ENCODE measurements at places on chromosomes 7 and 10.

DNA sequence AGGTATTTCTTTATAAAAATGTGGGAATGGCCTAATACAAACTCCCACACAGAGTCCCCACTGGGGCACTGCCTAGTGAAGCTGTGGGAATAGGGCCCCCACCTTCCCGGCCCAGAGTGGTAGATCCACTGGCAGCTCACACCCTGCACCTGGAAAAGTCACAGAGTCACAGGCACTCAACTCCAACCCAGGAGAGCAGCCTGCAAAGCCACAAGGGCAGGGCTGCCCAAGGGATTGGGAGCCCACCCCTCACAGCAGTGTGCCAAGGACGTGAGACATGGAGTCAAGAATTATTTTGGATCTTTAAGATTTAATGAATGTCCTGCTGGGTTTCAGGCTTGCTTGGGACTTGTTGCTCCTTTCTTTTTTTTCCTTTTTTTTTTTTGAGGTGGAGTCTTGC is 5.3 kb upstream of the DNAJC12 start:
- DNase-seq: no peak

- no peak for DNase-seq
These were observed 2.1 kb downstream of the CYP2W1 start for GRCh38 chr7:985127-985416.

GRCh38 chr10:88234297-88234696 is 348.8 kb downstream of the RNLS start:
- DNase-seq: peak; percentile 29

DNA sequence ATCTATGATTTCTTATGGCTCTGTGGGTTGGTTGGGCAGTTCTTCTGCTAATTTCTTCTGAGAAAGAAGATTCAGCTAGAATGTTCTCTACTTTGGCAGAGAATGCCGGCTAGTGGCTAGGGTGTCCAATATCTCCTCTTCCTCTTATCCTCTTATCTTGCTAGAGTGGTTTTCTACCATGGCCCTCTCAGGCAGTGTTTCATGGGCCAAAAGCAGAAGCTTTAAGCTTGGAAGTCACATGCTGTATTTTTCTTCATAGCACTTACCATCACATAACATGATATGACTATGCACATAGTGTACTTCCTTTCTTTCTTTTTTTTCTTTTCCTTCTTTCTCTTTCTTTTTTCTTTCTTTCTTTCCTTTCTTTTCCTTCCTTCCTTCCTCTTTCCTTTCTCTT is 140.0 kb downstream of the ITGB8 start:
- no peak for DNase-seq

DNA sequence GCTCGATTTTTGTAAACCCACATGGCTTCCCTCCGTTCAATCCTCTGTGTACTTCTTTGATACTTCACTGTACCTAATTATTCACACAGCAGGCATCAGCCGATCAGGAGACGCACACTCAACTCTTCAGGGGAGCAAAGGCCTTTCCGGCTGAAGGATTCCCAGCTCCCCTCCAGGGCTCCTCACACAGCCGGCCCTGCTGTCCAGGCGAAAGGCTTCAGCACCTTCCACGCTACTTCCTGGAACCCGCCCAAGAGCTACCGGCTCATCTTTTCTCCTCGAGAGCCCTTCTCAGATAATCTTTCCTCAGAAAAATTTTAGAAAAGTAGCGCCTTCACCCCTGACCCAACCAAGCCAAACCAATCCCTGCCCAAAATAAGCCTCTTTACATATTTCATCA is 270.4 kb downstream of the ZMYND11 start:
- no peak for DNase-seq

DNA sequence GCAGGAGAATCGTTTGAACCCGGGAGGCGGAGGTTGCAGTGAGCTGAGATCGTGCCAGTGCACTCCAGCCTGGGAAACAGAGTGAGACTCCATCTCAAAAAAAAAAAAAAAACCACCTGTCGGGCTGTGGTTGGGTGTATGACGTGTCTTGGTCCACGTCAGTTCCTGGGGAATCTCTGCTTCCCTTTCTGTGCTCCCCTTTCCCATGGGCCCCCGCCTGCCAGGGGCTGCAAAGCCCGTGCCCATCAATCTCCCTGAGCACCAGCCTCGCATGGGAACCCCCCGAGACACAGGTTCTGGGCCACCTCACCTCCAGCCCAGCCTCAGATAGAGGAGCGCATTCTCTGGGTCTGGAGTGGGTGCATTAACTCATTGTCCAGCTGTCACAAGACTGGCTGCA is 2.3 kb upstream of the SH2B2 start:
- no peak for DNase-seq

- no peak for DNase-seq
These were observed 3.9 kb upstream of the SPAG6 start for GRCh38 chr10:22341190-22341925.

GRCh38 chr10:127275272-127275671 is 78.9 kb upstream of the INSYN2A start:
- DNase-seq: no peak

GRCh38 chr7:95509199-95509598 is 23.5 kb downstream of the ASB4 start:
- DNase-seq: no peak

DNA sequence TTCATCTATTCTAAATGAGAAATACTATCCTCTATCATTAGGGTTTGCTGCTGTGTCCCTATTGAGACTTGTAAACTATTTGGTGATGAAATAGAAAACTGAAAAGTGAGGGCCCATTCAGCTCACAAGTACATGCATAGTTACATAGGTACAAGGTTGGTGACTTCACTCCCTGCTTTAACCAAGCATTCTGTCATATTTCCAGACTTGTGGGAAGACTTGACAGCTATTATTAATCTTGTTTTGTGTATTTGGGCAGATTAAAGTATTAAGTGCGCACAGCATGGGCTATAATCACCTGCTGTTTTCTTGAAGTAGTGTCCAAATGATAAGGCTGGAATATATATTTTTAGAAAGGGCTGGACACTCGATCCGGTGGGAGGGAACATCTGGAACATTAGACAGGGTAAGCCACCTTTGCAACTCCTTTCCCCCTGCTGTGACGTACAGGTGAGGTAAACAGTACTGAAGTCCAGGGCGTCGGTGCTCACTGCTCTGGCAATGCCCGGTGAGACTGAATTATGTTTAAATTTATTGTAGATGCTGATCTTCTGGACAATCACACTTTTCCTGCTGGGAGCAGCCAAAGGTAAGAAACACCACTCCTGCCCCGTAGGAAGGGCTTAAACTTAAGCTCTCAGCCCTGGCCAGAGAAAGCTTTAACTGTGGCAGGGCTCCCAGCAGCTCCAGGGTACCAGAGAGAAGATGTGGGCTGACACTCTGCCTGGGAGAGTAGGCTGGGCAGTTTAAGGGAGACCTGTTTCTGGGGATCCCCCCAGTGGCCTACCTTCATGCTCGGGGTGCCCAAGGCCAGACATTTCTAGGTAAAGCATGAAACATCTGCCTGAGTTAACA is at the start of gene PNLIPRP1:
Gene PNLIPRP1, plus strand, starts transcription at position 370 of the 855 bp plus-strand sequence. Its CDS starts 171 bp downstream, at position 541.
- no peak for DNase-seq

DNA sequence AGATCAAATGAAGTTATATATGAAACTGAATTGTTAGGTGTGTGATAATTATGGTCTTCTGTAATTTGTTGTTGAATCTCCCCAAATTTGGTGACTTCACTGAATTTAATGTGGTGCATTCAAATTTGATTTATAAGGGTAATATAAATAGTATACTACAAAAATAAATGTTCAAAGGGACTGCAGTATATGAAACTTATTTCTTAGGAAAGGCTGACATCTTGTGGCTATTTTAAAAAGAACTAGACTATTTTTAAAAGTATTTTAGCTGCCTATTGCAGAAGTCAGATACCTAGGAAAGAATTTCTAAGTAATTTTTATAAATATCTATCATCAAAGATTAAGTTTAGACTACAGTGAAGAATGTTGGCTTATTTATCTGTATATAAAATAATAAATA is 36.6 kb downstream of the ATRNL1 start:
- no peak for DNase-seq

DNA sequence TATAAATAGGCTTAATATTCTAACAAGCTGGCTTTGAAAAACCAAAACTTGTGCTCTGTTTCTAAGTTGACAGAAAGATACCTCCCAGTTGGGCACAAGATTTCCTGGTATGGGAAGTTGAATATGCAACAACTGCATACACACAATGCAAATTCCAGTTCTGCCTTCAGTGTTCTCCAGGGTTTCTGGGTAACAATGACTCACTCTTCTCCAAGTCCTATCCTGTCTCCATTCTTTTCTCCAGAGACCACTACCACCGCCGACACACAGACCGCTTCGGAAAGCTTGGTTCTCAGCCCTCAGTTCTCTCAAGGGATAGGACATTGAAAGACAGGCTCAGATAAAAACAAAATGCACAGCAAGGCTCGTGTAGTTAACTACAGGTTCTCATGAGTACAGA is 12.2 kb downstream of the PDE1C start:
- no peak for DNase-seq

- DNase-seq: no peak
These were observed 24.5 kb downstream of the CUL1 start for GRCh38 chr7:148723166-148723559.

DNA sequence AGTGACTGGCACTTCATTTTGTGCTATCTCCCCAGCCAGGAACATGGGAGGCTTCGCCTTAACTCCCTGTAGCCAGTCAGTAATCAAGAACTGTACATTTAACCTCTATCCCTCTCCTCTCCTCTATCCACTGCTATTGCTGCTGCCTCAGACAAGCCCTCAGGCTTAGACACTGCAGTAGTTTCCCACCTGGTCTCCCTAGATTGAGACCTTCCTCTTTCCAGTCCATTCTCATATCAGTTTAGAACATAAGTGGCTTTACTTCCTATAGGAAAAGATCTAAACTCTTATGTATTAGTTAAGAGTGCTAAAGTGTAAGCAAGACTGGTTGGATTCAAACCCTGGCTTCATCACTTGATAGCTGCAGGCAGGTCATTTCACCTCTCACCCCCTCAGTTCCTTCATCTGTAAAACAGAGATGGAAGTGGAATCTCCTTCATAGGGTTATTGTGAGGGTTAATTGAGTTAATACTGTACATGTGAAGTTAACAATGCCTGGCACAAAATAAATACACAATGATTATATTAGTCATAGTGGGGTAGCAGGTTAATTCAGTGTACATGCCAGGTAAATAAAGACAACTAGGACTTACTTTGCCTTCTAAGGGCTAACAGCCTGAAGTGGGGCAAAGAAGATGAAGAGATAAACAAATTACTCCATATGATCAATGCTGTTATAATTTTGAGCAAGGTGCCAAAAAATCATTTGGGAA is 76.1 kb downstream of the ZNF277 start:
- DNase-seq: peak; percentile 19

DNA sequence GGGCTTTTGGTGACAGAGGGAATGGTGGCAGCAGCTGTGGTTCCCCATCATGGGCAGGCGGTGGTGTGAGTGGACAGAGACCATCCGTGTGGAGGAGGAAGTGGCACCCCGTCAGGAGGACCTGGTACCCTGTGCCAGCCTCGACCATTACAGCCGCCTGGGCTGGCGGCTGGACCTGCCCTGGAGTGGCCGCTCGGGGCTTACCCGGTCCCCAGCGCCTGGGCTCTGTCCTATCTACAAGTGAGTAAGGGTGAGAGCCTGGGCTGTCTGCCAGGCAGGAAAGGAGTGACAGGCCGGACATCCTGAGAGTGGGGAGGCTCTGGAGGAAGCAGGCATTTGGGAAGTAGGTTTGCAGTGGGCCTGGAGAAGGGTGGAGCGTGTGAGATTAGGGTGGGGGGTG is 2.9 kb upstream of the ZNF467 start:
- DNase-seq: no peak

GRCh38 chr10:108904163-108904838 is 1019.0 kb downstream of the XPNPEP1 start:
- no peak for DNase-seq

DNA sequence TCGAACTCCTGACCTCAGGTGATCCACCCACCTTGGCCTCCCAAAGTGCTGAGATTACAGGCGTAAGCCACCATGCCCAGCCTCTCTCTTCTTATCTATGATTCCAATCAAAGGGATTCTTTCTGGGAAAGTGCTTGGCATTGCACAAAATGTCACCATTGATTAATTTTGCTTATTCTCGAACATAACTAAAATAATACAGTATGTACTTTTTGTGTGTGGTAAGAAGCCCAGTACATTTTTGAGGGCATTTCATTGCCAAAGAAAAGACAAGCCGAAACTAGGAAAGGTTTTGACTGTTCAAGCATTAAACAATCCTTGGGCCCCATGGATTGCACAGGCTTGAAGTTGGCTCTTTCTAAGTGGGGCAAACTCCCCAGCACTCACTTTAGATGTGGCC is 18.3 kb upstream of the CACUL1 start:
- DNase-seq: no peak

GRCh38 chr7:71191771-71192170 is 59.8 kb downstream of the GALNT17 start:
- DNase-seq: no peak

DNA sequence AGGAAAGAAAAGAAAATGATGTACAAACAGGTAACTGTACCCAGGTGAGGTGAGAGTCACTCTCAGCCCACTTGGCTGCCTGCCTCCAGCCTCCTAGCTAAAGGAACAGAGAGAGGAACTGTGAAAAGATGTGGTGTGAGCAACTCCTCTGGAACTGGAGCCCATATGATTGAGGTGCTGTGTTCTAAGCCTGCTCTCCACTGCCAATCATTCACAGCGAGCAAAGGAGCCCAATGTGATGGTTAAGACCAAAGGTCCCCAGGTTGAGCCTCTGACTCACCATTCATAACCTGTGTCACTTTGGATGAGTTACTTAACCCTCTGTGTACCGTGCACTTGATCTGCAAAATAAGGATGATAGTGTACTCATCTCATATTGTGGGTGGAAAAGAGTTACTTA is 868.1 kb upstream of the AUTS2 start:
- no peak for DNase-seq

DNA sequence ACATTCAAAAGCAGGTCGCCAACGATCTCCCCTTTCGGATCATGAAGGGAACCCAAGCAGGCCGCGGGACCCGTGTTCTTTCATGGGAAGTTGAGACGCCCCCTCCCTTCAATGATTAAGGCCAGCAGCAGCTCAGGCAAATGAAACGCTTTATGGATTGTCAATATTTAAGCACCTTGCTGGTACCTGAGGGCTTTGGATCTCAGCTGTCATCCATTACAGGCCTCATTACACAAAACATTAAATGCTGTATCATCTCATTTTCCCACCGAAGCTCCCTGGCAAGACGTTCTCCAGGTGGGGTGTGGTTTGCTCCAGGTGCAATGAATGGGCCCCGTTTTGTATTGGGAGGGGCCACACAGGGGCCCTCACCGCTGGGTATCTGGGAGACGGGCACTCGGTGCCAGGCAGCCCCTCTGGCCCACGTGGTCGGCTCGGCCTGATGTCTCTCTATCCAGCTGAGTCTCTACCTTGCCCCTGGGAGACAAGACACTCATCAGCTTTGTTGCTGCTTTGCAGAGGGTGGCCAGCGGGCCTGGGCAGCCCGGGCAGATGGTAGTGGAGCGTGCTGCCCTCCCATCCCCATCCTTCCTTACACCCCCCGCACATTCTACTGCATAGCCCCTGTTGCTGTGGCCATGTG is 456.1 kb upstream of the FOXK1 start:
- DNase-seq: no peak

GRCh38 chr7:8998762-8999161 is 565.4 kb downstream of the NXPH1 start:
- no peak for DNase-seq

GRCh38 chr10:14507176-14507575 is 176.5 kb upstream of the FRMD4A start:
- no peak for DNase-seq

- no peak for DNase-seq
These were observed 470.8 kb upstream of the KCND2 start for GRCh38 chr7:119802147-119802546.

All from prostate gland (tissue), 2 donors.